Activated T-cell treated with anti-CD3 and anti-CD28 coated beads, Interleukin-2, amount 50 U/mL, for 72 hours (primary cell): ENCODE measurements at places on chromosomes 5 and 9.

- no peak for DNase-seq
These were observed 26.4 kb downstream of the IL9 start for GRCh38 chr5:135869276-135869675.

DNA sequence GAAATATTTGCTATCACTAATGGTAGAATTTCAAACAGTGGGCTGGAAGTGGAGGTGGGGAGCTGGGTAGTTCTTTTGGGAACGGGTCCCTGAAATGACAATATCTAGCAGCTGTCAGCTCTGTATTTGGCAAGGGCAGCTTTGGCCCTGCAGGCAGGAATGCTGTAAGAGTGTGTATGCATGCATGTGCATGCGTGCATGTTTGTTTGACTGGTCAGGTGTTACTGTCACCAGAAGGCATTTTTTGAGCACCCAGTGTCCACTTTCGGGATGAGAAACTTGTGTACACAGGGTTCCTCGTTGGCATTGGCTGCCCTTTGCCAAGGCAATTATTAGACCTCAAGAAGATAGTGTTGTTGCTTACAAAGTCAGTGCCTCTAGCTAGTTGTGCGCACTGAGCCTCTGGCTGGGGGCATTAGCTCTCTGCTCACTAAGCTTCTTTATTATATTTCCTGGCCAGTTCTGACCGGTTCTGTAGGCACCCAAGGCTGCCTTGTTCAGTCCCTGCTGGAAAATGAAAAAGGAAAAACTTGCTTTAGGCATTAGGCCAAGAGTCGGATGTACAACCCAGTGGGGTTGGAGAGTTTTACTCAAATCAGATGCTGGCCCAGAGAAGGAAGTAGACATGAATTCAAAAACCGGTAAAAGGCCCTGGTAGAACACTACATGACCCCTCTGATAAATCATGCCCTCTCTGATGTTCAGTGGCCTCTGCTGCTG lies 2.0 kb downstream of the CYFIP2 start:
- DNase-seq, result no peak

DNA sequence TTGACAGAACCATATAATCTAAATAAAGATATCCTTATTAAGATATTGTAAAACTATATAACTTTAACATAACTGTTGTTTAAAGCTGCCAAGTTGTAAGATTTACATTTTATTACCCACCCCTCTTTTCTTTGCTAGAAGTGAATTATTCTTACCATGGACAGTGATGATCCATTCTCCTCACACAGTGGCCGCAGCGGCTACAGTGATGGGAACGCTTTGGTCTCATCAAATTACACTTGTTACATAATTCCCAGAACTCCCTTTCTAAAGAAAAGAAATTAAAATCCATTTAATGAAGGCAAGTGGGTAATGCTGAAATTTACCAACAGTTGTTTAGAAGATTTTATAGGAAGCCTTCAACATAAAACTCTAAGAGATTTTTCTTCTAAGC lies 31.2 kb downstream of the ZDHHC21 start:
- DNase-seq, result no peak

GRCh38 chr5:86824637-86825036 lies 206.9 kb downstream of the COX7C start:
- no peak for DNase-seq

DNA sequence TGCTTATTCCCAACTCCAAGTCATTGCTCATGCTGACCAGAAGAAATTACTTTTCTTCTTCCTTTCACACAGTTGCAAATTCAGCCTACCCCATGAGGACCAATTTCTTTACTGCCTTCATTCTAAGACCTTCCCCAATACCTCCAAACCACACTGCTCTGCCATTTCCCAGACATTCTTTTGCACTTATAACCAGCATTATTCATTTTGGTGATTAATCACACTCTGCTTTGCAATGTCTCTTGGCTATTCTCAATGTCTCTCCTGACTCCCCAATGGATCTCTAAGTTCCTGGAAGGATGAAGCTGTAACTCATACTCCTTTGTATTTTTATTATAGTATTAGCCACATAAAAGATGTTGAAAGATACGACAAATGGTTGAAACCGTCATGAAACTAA lies 105.7 kb upstream of the RANBP3L start:
- DNase-seq, result no peak

DNA sequence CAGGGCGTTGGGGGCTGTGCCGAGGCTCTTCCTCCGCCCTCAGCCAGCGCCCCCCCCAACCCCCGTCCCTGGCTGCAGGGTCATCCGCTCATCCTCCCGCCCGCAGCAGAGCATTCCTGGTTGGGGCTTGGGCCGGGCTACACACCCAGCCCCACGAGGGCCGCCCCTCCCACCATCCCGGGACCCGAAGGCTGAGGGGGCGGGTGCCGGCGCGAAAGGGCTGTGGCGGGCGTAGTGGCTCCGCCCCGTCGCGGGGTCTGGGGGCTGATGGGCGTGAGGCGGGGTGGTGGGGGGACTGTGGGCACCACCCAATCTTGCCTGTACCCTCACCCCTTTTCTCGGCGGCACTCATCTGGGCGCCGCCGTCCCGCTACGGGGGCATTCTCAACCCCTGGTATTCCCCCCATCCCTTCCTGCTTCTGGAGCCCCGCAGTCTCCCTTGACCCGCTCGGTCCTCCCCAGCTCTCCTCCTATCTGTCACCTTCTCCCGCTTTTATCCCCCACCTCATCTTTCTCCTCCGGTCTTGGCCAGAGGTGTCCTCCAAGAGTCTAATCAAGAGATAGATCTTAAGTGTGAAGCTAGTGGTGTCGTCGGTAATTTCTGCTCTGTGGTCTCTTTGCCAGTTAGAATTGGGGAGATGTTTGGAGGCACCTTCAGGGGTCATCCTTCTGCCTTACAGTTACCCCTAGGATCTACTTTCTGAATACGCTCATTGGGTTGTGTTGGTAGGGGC lies 1.6 kb downstream of the FER start:
- peak; percentile 55 for DNase-seq

DNA sequence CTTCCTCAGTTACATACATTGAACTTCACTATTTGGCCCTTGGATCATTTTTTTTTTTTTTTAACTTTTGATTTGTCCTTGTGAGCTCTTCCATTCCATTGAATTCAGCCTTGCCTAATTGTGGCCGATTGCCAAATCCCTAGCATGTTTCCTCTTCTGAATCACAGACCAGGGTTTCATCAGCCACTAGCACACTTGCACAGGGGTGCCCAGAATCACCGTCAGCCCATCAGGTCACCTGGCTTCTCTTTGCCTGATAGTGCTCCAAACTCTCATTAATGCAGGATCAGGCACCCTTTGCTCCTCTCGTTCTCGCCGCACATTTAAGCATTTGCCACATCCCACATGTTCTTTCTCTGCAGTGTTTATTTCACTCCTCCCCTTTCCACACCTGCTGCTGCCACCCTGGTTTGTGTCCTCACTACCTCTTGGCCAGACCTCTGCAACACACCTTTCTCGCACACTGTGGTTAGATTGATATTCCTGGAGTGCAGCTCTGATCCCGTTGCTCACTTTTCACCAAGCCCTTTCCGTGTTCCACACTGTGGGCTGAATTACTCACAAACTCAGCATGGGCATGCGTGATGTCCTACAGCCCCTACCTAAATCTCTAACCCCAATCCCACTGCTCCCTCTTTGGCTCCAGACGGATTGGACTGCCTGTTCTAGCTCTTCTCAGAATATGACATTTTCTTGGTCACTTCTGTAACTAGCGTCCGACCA lies 9.8 kb downstream of the PIK3R1 start:
- DNase-seq, result no peak

DNA sequence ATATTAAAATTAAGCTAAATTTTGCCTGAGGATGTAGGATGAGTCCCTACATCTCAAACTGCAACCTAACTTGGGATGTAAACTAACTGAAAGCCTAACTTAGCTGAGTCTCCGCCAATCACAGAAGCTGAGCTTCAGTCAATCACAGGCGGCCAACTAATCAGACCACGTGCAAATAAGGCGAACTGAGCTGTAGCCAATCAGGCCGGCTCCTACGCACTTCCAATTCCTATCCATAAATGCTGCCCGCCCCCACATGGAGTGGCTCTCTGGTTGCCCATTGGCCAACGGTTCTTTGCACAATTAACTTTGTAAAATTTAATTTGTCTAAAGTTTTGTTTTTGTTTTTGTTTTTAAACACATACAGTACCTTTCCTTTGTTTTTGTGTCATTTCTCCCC lies 13.9 kb upstream of the GPX8 start:
- DNase-seq, result no peak

DNA sequence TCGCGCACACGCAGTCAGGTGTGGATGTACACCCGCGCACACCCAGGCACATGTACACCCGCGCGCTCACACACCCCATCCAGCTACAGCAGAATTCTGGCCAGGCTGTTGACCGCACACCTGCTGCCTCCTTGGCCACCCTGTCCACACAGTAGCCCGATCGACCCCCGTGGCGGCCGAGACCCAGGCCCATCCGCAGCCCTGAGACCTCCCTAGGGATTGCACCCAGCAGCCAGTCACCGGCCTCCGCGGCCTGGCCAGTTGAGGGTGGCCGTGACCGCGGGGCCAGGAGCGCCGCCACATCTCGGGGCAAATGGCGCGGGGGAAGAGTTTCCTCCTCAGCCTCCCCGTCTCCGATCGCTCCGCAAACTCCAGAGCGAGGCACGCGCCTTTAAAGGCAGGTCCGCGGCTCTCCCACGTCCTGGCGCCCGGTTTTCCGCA lies 774 bp upstream of the ADAMTS16 start:
- DNase-seq, result no peak

DNA sequence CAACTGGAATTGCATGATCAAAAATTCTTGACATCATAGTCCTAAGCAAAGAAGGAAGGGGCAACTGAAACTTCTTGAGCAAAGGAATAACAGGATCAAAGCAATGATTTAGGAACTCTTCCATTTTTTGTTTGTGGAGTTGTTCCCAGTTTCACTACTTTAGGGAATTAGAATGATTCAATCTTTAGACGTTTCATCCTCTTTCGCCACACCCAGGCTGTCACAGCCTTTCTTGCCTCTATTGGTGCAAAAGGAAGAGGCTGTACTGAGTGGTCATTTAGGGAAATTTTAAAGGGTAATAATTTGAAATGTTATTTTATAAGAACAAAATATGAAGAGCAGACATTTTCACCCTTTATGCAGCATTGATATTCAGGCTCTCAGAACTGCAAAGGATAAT lies 1026.0 kb upstream of the ARRDC3 start:
- no peak for DNase-seq

DNA sequence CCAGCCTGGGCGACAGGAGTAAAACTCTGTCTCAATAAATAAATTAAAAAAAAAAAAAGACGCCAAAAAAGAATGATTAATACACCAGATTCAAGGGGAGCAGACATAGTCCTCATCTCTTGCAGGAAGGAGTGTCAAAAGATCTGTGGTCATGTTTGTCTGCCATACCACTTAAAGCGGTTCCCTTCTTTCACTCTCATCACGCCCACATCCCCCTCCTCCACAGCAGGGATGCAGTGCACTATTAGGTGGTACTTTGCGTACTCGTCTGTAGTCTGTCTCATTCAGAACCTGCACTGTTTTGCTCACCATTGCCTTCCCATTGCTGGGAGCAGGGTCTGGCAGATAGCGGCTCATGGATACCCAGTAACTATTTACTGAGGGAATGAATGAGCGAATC lies 11.2 kb downstream of the CDHR2 start:
- DNase-seq, result peak; percentile 56

DNA sequence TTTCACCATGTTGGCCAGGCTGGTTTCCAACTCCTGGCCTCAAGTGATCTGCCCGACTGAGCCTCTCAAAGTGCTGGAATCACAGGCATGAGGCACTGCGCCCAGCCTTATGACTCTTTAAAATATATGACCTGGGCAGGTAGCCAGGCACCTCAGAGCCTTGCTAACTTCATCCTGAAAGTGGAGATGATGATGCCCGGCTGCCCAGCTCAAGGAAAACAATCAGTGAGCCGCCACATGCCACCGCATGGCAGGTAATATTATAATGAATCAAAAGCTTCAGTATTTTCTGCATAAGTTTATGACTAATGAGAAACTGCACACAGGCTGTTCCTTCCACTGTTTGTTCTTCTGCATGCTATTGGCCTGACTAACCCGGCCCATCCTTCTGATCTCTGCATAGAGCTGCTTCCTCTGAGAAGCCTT lies 30.4 kb upstream of the DMRT1 start:
- DNase-seq, result no peak

DNA sequence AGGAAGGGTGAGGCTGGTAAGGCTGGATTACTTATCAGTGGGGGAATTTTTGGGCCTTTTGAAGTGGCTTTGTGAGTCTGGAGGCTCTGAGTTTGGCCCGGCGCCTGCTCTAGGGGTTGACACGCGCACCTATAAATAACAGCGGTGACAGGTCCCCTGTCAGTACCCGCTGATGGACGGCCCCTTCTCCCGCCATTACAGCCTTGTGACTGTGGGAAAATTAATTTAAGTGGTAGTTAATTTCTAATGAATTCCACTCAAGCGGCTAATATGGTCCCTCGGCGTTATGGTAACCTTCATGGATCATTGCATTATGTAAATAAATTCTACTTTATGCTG lies 16.5 kb downstream of the MRPL36 start:
- DNase-seq, result no peak

DNA sequence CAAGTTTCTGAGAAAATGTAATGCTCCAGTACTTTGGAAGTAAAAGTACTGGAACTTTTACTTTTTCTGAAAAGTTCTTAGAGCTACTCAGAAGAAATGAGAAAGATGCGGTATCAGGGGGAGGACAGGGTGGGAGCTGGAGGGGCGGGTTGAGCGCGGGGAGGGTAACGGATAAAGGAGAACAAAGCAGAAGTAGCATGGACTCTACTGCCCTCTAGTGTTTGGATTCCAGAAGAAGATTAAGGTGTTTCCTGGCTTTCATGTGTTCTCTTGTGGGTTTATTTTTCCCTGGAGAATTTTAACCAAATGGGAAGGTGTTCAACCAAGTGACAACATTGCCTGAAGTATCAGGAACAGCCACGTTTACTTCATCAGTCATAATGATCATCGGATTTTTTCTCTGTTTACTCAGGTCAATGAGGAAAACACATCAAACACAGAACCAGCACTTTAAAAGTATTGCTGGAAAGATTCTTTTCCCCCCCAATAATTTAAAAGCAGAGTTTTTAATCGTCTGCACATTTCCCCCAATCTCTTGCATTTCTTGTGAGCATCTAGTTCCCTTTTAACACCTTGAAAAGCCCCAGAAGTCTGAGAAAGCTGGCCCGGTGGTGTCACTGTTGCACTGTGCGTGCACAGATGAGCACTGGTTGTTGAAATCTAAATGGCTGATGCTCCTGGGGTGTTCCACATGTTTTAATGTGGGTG lies 190.6 kb downstream of the MPDZ start:
- no peak for DNase-seq

- peak; percentile 31 for DNase-seq
These were observed 11.2 kb downstream of the ROPN1L start for GRCh38 chr5:10452768-10453331.

GRCh38 chr5:6424110-6424659 lies 24.5 kb upstream of the UBE2QL1 start:
- no peak for DNase-seq
